ENCODE measurements at places on chromosomes 12 and 14. TPM values are rescaled to one million over a fixed set of nuclear protein-coding genes. Genes with fewer than 3 reads are reported as not detected.

Gene OR4E2
- total RNA-seq = not detected

Gene HECTD1
- 388 TPM for total RNA-seq

Gene TMCC3
- total RNA-seq = 8.7 TPM

Gene C2CD5
- 151 TPM for total RNA-seq

Gene MMP19
- not detected for total RNA-seq

Gene LRRK2
- total RNA-seq = 12.2 TPM

Gene FICD
- 5.0 TPM for total RNA-seq

Gene BATF
- total RNA-seq = 0.47 TPM

Gene B4GALNT1
- total RNA-seq = 45.2 TPM

Gene BICD1
- 52.1 TPM for total RNA-seq

Gene MLF2
- total RNA-seq = 81.4 TPM

Gene TAS2R10
- total RNA-seq = 5.5 TPM

Gene GDF3
- total RNA-seq = not detected

Gene GLIPR1L2
- 2.3 TPM for total RNA-seq

Gene NXPH4
- total RNA-seq = 0.78 TPM

Gene MYH6
- not detected for total RNA-seq

Gene CLEC6A
- not detected for total RNA-seq

Gene TEX52
- total RNA-seq = not detected

Gene CRY1
- total RNA-seq = 39.3 TPM

Gene CCDC63
- not detected for total RNA-seq

Gene MRPL42
- 82.2 TPM for total RNA-seq

Gene PPFIA2
- 237 TPM for total RNA-seq

Gene ARF6
- 61.3 TPM for total RNA-seq

Gene STAC3
- 0.94 TPM for total RNA-seq

Gene ASB2
- total RNA-seq = not detected

Gene MBIP
- total RNA-seq = 24.8 TPM

Gene EDDM3A
- total RNA-seq = not detected

Gene PTHLH
- total RNA-seq = not detected

Gene TSPAN11
- 4.8 TPM for total RNA-seq

Gene SYCP3
- 0.47 TPM for total RNA-seq

Gene KERA
- 3.0 TPM for total RNA-seq

Gene OR6C6
- not detected for total RNA-seq

Gene KRT6C
- not detected for total RNA-seq

Gene TUBA1A
- total RNA-seq = 9,948 TPM

Gene MIP
- 0.62 TPM for total RNA-seq

Gene CLMN
- 0.78 TPM for total RNA-seq

Gene SRSF5
- total RNA-seq = 118 TPM

Gene CCDC177
- total RNA-seq = 6.9 TPM

Gene SERPINA1
- total RNA-seq = 1.4 TPM

Gene ZFHX2
- 1.2 TPM for total RNA-seq

Gene JPH4
- total RNA-seq = 28.9 TPM

Gene EIF2S3B
- total RNA-seq = 1.9 TPM

Gene TROAP
- total RNA-seq = 1.2 TPM

Gene NAV3
- 313 TPM for total RNA-seq

Gene RIMBP2
- total RNA-seq = 39.5 TPM

Gene ATP6V1D
- 152 TPM for total RNA-seq

Gene EXOC3L4
- total RNA-seq = 1.1 TPM

Gene UBR7
- total RNA-seq = 56.6 TPM
